ENCODE measurements at places on chromosomes 1 and 21.

DNA sequence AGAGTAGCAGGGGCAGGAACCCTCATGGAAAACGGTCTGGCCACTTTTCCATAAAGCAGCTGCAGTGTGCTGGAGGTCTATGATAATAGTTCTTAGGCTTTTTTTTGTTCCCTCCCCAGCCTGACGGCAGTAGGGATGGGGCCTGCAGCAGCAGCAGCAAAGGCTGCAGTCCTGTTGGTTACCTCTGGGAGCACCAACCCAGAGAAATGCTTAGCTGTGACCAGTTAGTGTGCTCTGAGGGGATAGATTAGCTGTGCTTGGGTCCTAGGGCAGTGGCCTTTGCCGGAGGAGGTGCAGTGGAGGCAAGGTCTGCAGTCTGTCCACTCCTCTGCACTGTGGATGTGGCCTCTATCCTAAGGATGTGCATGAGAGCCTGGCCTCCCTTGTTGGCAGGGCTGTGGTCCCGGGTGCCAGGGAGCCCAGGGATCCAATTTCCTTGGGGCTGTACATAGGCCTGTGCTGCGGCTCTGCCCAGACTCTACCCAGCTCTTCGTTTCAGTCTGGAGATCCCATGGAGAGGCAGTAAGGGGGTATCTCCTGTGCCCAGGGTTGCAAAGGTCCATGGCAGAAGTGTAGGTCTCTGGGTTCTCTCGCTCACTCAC is 322.7 kb downstream of the PTBP2 start:
- DNase-seq = no peak

DNA sequence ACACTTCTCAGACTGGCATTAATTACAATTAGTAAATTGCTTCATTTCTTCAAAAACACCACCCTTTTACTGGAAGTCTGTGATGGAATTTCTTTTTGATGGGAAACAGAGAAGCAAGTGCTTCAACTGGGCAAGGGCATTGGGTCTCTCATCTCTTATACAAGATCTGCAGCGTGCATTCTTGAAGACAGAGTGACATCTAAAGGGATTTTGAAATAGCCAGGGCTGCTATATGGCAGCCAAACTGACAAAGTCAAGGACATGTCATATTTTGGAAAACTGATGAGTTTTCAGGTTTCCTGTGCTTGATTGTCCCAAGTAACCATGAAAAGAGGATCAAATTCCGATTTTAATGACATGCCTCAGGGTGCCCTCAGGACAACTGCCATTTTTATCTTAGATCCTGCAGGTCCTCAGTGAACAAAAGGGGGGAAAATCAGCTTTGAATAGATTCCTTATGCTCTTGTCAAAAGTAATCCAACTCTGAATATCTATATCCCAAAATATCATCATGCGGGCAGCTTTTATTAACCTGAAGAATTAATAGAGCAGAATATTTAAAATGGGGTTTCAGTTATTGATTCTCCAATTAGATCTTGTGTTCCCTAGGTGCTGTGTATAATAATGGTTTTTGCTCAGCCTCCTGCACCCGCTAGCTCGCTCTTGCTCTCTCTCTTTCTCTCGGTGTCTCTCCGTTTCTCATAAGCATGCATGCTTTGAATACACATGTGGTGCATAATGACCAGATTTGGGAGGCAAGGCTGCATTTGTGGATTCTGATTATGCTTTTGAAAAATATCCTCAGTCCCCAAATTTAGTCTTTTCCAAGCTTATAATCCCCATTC is 221.8 kb downstream of the TTLL7 start:
- DNase-seq = no peak

DNA sequence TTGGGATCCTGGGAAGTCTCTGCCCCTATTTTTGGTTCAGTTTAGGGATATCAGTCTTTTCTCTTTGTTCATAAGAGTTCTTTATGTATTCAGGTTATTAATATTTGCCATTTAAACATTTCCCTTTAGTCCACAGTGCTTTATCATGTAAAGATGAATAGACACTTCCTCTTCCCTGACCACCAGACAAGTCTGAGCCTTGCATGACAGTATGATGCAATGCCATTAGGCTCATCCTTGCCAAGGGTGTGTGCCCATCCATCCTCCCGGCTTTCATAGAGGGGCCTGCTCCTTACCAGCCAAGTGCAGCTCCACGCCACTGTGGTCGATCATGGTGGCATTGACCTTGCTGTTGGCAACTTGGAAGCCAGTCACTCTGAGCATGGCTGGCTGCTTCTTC is 52.1 kb downstream of the ZSCAN20 start:
- no peak for DNase-seq

DNA sequence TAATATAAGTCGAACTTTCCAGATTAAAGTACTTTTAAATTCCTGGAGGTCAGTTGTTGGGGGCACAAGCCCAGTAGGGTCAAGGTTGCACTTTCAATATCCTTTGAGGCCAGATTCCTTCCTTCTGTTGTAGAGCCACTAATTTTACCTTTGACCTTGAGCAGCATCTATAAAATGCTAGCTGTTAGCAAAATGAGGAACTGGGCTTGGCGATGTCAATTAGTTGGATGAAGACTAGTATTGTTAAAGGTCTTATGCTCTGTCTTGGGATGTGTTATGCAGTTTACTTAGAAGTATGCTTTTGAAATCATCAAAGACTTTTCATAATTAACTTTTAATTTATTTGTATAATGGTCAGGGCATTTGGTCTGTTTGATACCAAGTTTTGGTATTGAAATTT is 425.9 kb upstream of the PROX1 start:
- no peak for DNase-seq

- DNase-seq = no peak
These were observed 33.1 kb downstream of the KIAA0319L start for GRCh38 chr1:35524106-35524505.

GRCh38 chr1:17108786-17109185 is 10.5 kb downstream of the PADI2 start:
- DNase-seq = no peak

- DNase-seq = no peak
These were observed 34.0 kb downstream of the OPRD1 start for GRCh38 chr1:28845786-28846543.

DNA sequence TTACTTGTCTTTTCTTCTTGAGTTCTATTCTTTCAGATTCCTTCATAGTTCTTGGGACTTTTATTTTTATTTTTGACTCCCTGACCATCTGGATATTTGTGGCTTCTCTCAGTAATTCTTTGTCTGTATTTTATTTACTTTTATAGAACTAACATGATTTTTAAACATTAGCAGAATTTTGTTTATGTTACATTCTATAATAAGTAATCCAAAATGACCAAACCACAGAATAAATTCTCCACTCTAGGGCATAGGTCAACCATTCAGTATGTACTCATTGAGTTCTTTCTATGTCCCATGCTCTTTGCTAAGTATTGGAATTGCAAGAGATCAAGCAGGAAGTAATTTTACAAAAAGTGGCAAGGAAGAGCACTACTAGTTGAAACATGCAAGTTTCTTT is 969.0 kb downstream of the TTLL7 start:
- DNase-seq = no peak

DNA sequence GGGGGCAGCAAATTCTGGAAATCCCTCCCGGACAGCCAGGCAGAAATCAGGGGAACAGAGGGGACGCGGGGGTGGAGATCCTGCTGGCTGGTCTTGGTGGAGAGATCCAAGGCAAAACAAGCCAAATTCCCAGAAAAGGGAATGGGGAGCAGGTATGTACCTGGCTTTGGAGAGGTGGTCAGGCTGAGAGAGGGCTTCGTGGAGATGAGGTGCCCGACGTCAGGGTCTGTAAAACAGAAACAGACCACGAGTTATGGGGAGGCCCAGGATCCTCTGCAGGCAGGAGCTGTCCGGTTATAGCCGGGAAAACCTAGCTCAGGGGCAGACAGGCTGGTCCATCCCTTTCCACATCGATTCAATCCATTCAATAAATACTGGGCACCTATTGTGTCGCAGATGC is 4.4 kb downstream of the CLEC20A start:
- no peak for DNase-seq

GRCh38 chr1:213995603-213996002 is 7.8 kb downstream of the PROX1 start:
- no peak for DNase-seq

GRCh38 chr1:178282949-178283367 is 189.1 kb downstream of the RASAL2 start:
- no peak for DNase-seq

DNA sequence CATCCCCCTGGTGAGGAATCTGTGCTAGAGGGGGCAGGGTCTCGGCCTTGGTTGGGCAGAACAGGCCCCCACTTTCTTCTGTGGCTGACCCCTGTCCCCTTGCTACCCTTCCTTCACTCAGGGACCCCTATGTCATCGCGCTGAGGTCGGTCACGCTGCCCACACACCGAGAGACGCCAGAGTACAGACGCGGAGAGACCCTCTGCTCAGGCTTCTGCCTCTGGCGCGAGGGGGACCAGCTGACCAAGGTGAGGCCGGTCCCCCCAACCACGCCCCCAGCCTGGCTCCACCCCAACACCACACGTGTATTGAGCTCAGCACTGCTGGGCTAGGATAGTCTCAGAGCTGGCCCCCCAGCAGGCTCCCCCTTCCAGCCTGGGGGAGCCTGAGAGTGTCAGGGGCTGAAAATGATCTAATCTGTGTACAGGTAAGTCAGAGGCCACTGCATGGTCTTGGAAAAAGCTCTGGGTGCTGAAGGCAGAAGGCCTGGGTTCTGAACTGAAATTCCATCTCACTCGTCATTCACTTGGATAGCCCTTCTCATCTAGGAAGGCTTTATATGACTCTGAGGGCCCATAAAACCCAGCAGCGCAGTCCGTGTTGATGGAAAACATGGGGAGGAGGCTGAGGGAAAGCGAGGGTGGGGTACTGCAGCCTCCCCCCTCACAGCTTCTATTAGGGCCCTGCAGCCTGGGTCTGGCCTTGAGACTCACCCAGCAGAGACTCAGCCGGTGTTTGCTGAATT is 15.3 kb downstream of the FAM151A start:
- no peak for DNase-seq

GRCh38 chr1:78284354-78284753 is 206.4 kb upstream of the PTGFR start:
- DNase-seq = no peak

GRCh38 chr1:178609015-178609414 is 96.1 kb downstream of the TEX35 start:
- no peak for DNase-seq

DNA sequence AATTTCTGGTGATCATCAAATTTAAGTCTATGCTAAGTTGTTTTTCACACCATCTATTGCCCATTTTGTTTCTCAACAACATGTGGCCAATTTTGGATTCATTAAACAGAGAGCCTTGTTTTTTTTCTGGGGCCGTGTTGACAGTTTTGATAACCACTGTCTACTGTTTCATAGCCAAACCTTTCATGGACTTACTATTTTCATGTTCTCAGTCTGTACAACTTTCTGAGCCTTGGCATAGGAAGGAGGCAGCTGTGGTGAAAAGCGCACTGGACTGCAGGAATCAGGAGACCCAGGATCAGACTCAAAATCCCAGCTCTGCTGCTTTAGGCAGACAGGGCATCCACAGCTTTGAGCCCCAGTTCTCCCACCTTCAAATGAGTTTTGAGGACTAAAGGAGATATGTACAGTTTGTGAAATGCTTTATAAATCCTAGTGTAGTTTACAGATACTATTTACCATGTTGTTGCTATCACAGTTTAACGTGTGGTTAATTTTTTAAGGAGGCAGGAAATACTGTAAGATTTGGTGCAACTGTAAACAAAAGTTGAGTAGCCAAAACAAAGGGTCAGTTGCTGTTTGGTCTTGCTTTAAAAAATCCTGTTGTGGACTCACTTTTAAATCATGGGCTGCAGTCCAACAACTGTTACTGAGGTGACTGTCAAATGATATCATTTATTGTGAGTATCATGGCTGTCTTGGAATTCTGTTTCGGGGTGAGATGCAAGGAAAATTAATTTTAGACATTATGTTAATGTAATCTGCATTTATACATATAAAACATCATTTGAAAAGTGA is 2.9 kb downstream of the MACO1 start:
- DNase-seq = no peak

DNA sequence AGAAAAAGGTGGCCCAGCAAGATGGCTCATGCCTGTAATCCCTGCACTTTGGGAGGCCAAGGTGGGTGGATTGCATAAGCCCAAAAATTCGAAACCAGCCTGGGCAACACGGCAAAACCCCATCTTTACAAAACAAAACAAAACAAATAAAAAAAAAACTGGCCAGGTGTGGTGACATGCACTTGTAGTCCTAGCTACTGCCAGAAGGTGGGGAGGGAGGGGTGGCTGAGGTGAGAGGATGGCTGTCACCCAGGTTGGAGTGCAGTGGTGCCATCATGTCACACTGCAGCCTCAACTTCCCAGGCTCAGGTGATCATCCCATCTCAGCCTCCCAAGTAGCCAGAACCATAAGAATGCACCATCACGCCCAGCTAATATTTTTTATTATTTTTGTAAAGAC is 22.8 kb downstream of the RERE start:
- DNase-seq = no peak

DNA sequence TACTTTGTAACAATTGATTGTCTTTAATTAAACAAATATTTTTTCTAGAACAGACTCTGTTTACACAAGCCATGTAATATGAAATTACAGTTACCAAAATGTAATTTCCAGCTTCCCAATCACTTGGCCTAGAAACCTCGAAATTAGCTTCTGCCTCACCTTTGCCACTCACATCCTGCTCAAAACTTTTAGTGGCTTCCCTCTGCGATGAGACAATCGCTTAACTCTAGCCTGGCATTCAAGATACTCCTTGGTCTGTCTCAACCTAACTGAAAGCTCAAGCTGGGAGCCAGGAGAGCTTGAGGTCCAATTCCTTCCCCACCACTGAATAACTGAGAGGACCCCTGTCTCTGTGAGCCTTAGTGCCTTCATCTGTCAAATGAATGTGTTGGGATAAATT is 42.8 kb downstream of the GFI1 start:
- DNase-seq = no peak

DNA sequence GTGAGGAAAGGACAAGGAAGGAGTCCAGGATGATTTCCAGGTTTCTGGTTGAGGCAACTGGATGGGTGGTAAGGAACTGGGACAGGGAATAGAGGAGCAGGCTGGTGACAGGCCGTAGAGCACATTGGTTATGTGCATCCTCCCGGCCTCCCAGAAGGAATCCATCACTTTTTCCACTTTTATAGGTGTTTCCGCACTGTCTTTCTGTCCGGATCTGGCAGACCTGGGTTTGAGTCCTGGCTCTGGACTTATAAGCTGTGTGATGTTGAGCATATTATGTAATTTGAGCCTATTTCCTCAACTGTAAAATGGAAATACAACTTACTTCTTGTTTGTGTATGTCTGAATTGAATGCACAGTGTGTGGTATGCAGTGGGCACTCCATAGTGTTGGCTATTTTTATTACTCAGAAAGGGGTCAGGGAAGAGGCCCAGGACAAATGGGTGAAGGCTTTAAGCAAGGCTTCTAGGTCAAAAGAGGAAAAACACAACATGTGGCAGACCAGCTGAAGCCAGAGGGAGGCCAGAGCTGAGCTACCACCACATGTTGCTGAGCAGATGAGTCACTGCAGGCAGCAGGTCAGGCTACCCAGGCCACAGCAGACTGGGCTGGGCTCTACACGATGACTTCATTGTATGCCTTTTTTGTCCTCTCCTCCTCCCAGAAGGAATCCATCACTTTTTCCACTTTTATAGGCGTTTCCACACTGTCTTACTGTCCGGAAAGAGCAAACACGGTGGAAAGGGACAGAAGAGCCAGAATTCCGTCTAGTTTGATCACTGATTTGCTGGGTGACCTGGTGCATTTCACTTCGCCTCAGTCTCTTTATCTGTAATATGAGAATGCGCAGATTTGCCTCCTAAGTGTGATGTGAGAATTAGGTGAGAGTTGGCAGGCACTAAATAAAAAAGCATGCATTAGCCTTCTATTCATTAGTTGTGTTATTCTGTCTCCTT is 791 bp upstream of the MAST2 start:
- no peak for DNase-seq
